RWPE1 (cell line): ENCODE measurements at places on chromosomes 13 and 19.

DNA sequence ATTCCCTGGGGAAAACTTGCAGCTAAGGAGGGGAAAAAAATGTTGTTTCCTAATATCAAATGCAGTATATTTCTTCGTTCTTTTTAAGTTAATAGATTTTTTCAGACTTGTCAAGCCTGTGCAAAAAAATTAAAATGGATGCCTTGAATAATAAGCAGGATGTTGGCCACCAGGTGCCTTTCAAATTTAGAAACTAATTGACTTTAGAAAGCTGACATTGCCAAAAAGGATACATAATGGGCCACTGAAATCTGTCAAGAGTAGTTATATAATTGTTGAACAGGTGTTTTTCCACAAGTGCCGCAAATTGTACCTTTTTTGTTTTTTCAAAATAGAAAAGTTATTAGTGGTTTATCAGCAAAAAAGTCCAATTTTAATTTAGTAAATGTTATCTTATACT is 33.6 kb downstream of the TNFSF11 start:
- no peak for DNase-seq

DNA sequence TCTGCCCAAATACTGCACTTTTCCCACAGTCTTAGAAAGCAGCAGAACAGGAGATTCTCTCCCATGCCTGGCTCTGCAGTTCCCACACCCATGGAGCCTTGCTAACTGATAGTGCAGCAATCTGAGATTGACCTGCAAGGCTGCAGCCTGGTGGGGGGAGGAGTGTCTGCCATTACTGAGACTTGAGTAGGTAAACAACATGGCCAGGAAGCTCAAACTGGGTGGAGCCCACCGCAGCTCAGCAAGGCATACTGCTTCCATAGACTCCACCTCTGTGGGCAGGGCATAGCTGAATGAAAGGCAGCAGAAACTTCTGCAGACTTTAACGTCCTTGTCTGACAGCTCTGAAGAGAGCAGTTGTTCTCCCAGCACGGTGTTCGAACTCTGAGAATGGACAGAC is 358.5 kb upstream of the PCDH9 start:
- no peak for DNase-seq

GRCh38 chr19:40284501-40285352 is at the start of gene AKT2:
TSS of gene AKT2 (minus strand) at chr19:40285345. CDS start at chr19:40265267, 20,078 bp downstream.
- no peak for DNase-seq

- peak; percentile 73 for DNase-seq
Observed at GRCh38 chr13:95530178-95530577, 22.3 kb upstream of the CLDN10 start.

DNA sequence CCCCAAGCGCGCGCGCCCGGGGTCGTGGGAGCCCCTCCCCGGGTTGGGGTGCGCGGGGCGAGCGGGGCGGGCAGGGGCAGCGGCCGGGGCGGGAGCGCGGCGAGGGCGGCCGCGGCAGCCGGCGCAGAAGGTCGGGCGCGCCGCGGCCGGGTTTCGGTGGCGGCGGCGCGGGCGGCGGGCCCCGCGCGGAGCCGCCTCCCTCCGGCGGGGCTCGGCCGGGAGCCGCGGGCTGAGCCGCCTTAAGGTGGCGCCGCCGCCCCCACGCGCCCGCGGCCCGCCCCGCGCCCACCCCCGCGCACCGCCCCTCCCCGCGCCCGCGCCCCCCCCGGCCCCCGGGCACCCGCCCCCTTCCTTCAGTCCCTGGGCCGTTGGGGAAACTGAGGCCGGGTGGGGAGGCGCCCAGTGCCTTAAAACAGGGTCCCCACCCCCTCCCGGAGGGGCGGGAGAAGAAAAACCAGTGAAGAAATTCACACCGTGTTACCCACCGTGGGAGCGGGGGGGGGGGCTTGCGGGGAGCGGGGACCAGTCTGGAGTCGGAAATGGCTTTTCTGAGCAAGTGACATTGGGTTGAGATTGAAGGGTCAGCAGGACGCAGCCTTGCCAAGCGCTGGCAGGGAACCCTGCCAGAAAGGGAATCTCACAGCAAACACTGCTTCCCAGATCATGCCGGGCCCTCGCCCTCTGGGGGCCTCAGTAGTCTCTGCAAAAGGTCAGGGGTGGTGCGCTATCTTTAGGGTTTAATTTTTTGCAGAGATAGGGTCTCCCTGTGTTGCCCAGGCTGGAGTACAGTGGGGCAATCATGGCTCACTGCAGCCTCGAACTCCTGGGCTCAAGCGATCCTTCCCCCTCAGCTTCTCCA is at the start of gene TLE2:
Gene TLE2 (minus strand): TSS at position 216 of the 859 bp plus-strand sequence. CDS start 376 bp downstream, outside the sequence.
- no peak for DNase-seq

- DNase-seq = no peak
Observed at GRCh38 chr13:29849071-29849631, 1.3 kb downstream of the UBL3 start.

DNA sequence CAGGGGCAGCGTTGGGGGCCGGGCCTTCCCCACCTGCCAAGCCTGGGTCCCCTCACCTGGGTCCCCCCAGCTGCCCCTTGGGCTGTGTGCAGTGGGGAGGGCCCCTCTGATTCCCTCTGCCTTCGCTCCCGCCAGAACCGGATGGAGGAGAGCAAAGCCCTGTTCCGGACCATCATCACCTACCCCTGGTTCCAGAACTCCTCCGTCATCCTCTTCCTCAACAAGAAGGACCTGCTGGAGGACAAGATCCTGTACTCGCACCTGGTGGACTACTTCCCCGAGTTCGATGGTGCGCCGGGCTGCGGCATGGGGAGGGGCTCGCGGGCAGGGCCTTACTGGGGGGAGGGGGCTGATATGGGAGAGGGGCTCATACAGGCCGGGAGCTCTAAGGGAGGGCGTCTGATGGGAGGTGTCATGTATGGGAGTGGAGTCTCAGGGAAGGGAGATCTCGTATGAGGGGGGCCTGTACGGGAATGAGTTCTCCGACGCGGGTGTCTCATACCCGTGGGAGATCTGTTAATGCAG is 16.7 kb upstream of the GNA15 start:
- no peak for DNase-seq

GRCh38 chr13:108425056-108425455 is 155.5 kb downstream of the TNFSF13B start:
- no peak for DNase-seq

DNA sequence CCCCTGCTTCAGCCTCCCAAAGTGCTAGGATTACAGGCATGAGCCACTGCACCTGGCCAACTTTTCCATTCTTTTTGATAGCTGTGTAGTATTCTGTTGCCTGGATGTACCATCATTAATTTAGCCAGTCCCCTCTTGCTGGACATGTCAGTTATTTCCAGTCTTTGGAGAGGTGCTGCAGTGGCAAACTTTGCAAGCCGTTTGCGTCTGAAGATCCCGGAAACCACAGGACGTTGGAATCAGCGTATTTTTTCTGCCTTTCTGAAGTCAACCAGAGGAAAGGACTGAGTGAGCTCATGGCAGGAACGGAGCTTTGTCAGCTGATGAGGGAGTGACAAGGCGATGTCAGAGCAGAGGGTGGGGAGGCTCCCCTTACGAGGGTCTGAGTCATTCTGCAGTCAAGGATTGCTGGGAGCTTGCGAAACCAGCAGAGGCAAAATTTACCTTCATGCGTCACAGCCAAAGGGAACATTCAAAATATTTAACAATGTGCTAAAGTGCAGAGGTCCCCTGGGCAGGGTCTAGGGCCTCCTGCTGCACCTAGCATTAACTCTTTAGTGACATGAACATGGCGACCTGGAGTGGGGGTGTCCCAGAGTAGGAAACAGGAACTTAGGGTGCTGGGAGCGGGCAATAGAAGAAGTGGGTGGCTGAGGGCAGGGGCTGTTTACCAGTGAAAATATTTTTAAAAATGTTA is 5.6 kb downstream of the C5AR1 start:
- peak; percentile 94 for DNase-seq
